Stimulated activated CD4-positive, alpha-beta T cell treated with anti-CD3 and anti-CD28 coated beads, Interleukin-1b, Interleukin-23, amount 100 ng/mL, for 1 hour (primary cell): ENCODE measurements at places on chromosomes 1 and 21.

GRCh38 chr1:1123581-1124507 is 8.0 kb upstream of the C1orf159 start:
- no peak for DNase-seq

- no peak for DNase-seq
Observed at GRCh38 chr1:63758791-63759190, 15.0 kb upstream of the ROR1 start.

- no peak for DNase-seq
Observed at GRCh38 chr1:223401873-223402789, 8.9 kb downstream of the CCDC185 start.

GRCh38 chr1:20493839-20494608 is 8.0 kb upstream of the CAMK2N1 start:
- DNase-seq = peak; percentile 60

- no peak for DNase-seq
Observed at GRCh38 chr1:203271018-203271743, 34.1 kb upstream of the BTG2 start.

GRCh38 chr21:42336054-42336453 is 14.7 kb downstream of the TFF2 start:
- DNase-seq = no peak
